ENCODE measurements at places on chromosomes 4 and X. TPM values are rescaled to one million over a fixed set of nuclear protein-coding genes. Genes with fewer than 3 reads are reported as not detected.

GLRA3 gene
- total RNA-seq: 0.12 TPM

DCAF12L1 gene
- not detected for total RNA-seq

SEPSECS gene
- total RNA-seq: 12.4 TPM

- H3K27ac ChIP-seq: no peak overlapping the region
- no peak for DNase-seq
- H3K36me3 ChIP-seq: peaks cover 3% of the 10 kb centered on the region
- no peak overlapping the region for H3K4me3 ChIP-seq
- H3K27me3 ChIP-seq: no peaks in the 10 kb centered on the region
These were observed 105.3 kb upstream of the SMIM10 start for GRCh38 chrX:134885336-134886001.

DNA sequence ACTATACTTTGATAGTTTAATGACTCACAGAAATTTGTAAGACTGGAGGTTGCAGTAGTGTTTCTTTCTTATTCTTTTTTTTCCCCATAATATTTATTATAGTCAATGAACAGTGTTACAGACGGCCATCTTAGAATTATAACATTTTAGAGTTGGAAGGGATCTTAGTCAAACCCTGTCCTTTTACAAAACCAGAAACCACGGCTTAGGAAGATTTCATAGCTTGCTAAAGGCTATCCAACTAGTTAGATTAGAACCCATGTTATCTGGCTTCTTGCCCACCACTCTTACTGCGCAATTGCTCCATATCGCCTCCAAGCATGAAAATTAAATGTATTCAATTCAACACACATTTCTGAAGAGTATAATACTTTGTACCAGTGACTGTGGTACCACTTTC lies 1.1 kb downstream of the XIAP start:
- peak overlapping the region; percentile 89 for H3K4me3 ChIP-seq
- peak overlapping the region; percentile 88 for H3K27ac ChIP-seq
- peaks cover 19% of the 10 kb centered on the region for H3K4me1 ChIP-seq
- peaks cover 6% of the 10 kb centered on the region for H3K36me3 ChIP-seq

DNA sequence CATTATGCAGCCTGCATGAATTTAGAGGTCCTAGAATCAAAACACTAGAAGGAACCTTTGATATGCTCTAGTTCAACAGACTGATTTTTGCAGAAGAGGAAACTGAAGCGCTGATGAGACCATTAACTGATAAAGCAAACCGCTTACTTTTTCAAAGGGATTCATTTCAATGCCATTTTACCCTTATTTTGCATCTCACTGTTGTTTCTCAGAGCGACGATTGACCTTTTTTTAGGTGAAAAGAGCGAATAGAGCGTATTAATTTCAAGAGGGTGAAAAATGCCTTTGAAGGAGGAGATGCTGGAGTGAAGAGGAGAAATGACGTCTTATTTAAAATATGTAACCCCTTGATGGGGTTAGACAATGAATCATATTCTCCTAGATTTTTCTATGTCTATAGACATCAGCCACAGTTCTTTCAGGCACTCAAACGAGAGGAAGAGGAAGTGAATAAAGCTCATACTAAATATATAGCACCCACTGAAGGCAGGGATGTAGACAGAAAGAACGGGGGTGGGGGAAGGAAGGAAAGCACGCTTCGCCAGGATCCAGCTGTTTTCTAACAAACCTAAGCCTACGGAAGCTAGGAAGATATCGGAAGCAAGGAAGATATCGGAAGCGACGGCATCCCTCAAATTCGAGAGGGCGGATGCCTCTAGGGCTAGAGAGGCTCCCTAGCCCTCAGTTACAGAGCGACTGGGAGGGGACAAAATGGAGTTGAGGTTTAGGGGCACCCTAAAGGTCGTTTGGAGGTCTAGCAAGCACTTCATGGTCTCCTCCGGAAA lies 848 bp downstream of the ACSL4 start:
- no peaks in the 10 kb centered on the region for H3K27me3 ChIP-seq
- peak overlapping the region; percentile 99 for H3K4me3 ChIP-seq
- H3K27ac ChIP-seq: peak overlapping the region; percentile 96
